ENCODE measurements at places on chromosomes 7 and 10. TPM values are rescaled to one million over a fixed set of nuclear protein-coding genes. Genes with fewer than 3 reads are reported as not detected.

CALML3 gene
- polyA plus RNA-seq: 0.46 TPM

IKZF1 gene
- polyA plus RNA-seq: 1.8 TPM

UFSP1 gene
- 4.1 TPM for polyA plus RNA-seq

AQP1 gene
- 83.6 TPM for polyA plus RNA-seq

ACSM6 gene
- 0.13 TPM for polyA plus RNA-seq

GOLGA7B gene
- 0.93 TPM for polyA plus RNA-seq

LIPF gene
- polyA plus RNA-seq: 15,849 TPM

ATOH7 gene
- not detected for polyA plus RNA-seq

RNLS gene
- 18.5 TPM for polyA plus RNA-seq

ATRNL1 gene
- polyA plus RNA-seq: 0.28 TPM

LRRN3 gene
- polyA plus RNA-seq: 0.33 TPM

CDK14 gene
- polyA plus RNA-seq: 8.3 TPM

VKORC1L1 gene
- 5.0 TPM for polyA plus RNA-seq

AKR1C4 gene
- not detected for polyA plus RNA-seq
